Cortex of kidney (tissue), 1 donor: ENCODE measurements at places on chromosomes 1 and 21.

- DNase-seq, result no peak
Measured at GRCh38 chr21:25809013-25809412, 74.2 kb downstream of the GABPA start.

GRCh38 chr1:231279683-231280082 is 38.7 kb downstream of the GNPAT start:
- DNase-seq, result no peak

DNA sequence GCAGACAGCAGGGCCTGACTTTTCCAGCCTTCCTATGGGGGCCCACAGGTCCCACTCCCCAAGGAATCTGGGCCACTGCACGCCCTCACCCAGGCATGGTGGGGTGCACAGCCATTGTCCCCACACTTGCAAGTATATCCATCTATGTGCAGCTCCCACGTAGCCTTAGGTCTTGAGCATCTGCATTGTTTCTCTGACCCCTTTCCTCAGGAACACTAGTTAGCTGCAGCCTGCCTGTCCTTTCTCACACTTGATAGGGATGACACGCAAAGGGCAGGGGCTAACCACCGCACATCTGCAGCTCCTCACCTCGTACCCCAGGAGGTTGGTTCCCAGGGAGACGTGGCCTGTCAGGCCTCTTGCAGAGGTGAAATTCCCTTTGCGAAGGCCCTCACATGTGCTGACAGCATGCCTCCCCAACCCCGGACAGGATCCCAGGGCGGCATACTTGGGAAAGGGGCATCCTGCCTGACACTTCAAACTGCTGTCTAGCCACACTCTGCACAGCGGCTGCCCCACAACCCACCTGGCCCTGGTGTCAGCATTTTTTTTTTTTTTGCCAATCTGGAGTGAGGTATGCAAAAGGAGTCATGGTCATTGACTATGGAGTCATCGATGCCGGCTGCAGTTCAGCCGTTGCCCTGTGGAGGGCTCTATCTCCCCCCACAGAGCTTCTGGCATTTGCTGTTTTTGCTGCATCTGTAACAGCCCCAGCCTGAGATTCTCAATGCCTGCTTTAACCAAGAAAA is 5.0 kb downstream of the JMJD4 start:
- DNase-seq, result no peak

- no peak for DNase-seq
Measured at GRCh38 chr1:94104776-94105580, 16.0 kb downstream of the ABCA4 start.

DNA sequence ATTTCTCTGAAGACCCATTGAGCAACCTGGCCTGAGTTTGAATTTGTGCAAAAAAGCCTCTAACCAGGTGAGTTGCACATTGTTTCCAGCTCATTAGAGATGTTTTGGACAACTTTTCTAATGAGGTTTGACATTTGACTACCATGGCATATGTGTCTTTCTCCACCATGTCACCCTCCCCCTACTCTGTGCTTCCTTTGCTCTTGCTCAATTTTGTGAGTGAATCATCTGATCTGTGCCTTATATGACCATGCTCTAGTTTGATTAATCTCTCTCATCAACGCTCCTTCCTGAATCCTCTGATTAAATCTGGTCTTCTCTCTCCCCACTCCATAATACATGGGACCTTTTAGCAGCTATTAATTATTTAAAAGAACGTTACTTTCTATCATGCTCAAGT is 144.8 kb upstream of the SAMSN1 start:
- DNase-seq, result no peak

DNA sequence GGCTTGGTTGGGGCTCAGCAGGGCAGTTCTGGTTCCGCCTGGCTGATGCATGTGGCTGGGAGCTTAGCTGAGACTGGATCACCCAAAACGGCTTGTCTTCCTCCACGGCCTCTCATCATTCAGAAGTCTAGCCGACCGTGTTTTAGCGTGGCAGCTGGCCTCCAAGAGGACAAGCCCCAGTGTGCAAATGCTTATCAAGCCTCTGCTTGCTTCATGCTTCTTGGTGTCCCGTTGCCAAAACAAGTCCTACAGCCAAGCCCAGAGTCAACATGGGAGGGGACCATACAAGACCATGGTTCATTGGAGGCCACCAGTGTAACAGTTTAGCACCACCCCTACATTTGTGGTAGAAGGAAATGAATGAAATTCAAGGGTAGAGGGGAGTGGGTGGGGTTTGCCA is 10.5 kb upstream of the KDF1 start:
- no peak for DNase-seq

GRCh38 chr1:23291706-23292105 is 52.4 kb downstream of the HNRNPR start:
- no peak for DNase-seq

DNA sequence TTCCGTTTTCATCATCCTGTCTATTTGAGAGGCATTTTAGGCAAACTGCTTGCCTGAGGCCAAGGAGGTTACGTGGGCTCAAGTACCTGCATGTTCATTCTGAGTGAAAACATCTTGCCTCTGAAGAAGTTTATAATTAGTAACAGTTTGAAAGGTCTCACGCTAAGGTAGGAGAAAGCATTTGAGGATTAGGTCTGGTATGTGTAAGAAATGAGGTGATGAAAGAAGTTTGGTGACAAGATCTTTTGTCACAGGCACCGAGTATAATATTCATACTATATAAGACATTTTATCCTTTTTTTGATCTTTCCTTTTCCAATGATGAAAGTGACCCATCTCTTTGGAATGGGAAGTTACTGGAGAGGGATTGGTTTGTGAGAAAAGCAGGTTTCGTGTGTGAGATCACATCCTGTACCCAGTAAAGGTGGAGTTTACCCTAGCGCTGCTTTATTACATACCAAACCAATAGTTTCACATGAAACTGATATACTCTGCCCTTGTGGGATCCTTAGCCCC is 98.7 kb upstream of the PDC start:
- DNase-seq, result no peak

- no peak for DNase-seq
Measured at GRCh38 chr1:30299393-30299792, 424.0 kb downstream of the MATN1 start.

GRCh38 chr1:39063775-39064174 is 37.6 kb downstream of the NDUFS5 start:
- no peak for DNase-seq

DNA sequence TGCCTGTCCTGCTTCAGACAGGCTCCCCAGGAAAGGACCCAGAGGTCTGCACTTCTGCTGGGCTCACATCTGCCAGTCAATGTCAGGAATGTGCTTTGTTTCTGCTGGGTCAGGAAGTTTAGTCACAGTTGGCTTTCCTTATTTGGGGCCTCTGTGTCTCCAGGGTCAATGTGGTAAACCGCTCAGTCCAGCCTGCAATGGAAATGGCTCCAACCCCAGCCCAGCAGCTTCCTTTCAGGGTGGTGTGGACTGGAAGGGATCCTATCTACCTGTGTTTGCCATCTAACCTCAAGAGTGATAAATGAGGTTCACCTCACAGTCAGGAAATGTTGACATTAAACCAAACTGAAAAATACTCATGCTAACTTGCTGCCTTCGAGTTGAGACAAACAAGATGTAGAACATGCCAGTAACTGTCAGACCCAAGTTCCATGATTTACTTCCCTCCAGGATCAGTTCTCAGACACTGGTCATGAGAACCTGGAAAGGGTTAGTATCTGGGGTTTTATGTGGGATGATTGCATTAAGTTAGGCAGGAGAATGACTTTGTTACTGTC is 20.3 kb downstream of the ENO1 start:
- DNase-seq, result no peak

DNA sequence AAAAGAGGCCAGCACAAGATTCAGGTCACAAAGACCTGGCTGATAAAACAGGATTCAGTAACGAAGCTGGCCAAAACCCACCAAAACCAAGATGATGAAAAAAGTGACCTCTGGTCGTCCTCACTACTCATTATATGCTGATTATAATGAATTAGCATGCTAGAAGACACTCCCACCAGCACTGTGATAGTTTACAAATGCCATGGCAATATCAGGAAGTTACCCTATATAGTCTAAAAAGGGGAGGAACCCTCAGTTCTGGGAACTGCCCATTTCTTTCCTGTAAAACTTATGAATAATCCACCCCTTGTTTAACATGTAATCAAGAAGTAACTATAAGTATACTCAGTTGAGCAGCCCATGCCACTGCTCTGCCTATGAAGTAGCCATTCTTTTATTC is 26.0 kb upstream of the FMO2 start:
- DNase-seq, result no peak
